CD8-positive, alpha-beta T cell (primary cell): ENCODE measurements at places on chromosomes 1 and 21. TPM values are rescaled to one million over a fixed set of nuclear protein-coding genes. Genes with fewer than 3 reads are reported as not detected.

DNA sequence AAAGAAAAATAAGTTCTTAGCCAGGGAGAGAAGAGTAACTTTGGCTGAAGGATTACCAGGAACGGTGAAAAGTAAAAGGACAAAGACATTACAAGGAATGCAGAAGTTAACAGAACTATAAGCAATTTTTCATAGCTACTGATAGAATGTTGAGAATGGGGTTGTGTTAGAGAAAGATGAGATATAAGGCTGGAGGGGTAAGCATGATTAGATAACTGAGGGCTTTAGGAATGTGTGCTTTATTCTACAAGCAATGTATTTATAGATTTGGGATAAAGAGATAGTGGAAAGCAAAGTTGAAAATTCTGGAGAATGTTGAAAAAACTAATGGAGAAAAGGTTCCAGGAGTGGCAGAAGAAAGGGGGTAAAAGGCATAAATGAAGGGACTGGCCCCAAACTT lies 65.4 kb upstream of the PTCH2 start:
- no peak for DNase-seq

AMPD1 gene
- not detected for total RNA-seq

- DNase-seq = no peak
Observed at GRCh38 chr1:117137281-117137855, 15.8 kb upstream of the TRIM45 start.

DIO1 gene
- not detected for total RNA-seq

TMEM82 gene
- not detected for total RNA-seq

ST6GALNAC5 gene
- total RNA-seq = not detected

CHAF1B gene
- 3.9 TPM for total RNA-seq
